ENCODE measurements at places on chromosomes 5 and 9. TPM values are rescaled to one million over a fixed set of nuclear protein-coding genes. Genes with fewer than 3 reads are reported as not detected.

Gene SPATA31A6
- not detected for total RNA-seq

Gene NDST1
- 71.2 TPM for total RNA-seq

Gene FAM81B
- 16.4 TPM for total RNA-seq

Gene TERT
- total RNA-seq = not detected

Gene MEIKIN
- not detected for total RNA-seq

Gene DAB2IP
- 58.3 TPM for total RNA-seq

Gene GABRB2
- 1.4 TPM for total RNA-seq

Gene SHLD3
- total RNA-seq = 2.2 TPM

Gene NXNL2
- total RNA-seq = not detected

Gene SOX30
- total RNA-seq = 0.37 TPM

Gene CAVIN4
- total RNA-seq = 18.6 TPM

Gene OBP2B
- not detected for total RNA-seq

Gene ZMAT2
- 36.8 TPM for total RNA-seq

Gene PARP8
- 11.2 TPM for total RNA-seq

Gene SPATA9
- 0.21 TPM for total RNA-seq

Gene FAXDC2
- total RNA-seq = 10.1 TPM

Gene PCA3
- total RNA-seq = not detected

Gene PSAT1
- total RNA-seq = 2.7 TPM

Gene PCDHGA4
- 4.0 TPM for total RNA-seq

Gene MAP3K1
- total RNA-seq = 8.4 TPM

Gene MVB12B
- 12.3 TPM for total RNA-seq

Gene SHC3
- 2.7 TPM for total RNA-seq

Gene IL7R
- 4.2 TPM for total RNA-seq

Gene SELENOP
- 193 TPM for total RNA-seq

Gene SLC25A51
- total RNA-seq = 30.2 TPM

Gene INSL4
- not detected for total RNA-seq

Gene PLAC8L1
- 0.62 TPM for total RNA-seq

Gene TMEFF1
- 0.35 TPM for total RNA-seq

Gene FIBCD1
- total RNA-seq = 1.0 TPM

Gene CAST
- total RNA-seq = 422 TPM

Gene SLCO6A1
- total RNA-seq = not detected

Gene RXRA
- total RNA-seq = 41.6 TPM

Gene ADAMTSL1
- total RNA-seq = 2.5 TPM

Gene MAPK9
- 33.8 TPM for total RNA-seq

Gene TMED7
- 93.7 TPM for total RNA-seq

Gene BARHL1
- not detected for total RNA-seq

Gene ST6GALNAC6
- total RNA-seq = 71.7 TPM

Gene ZNF879
- 4.7 TPM for total RNA-seq

Gene PHF19
- 18.5 TPM for total RNA-seq

Gene ANKRD18B
- 1.1 TPM for total RNA-seq

Gene ZNF366
- 9.1 TPM for total RNA-seq

Gene KIF4B
- not detected for total RNA-seq

Gene SLC45A2
- 0.15 TPM for total RNA-seq

Measured in left cardiac atrium (tissue), 4 donors.